ENCODE measurements at places on chromosomes 5 and 9. TPM values are rescaled to one million over a fixed set of nuclear protein-coding genes. Genes with fewer than 3 reads are reported as not detected.
A peak's percentile ranks its signal among the peaks of the same experiment; 100 is the strongest.

Gene KIF12
- total RNA-seq, result 176 TPM

Gene C5orf58
- total RNA-seq, result not detected

Gene MGAT4B
- 159 TPM for total RNA-seq

DNA sequence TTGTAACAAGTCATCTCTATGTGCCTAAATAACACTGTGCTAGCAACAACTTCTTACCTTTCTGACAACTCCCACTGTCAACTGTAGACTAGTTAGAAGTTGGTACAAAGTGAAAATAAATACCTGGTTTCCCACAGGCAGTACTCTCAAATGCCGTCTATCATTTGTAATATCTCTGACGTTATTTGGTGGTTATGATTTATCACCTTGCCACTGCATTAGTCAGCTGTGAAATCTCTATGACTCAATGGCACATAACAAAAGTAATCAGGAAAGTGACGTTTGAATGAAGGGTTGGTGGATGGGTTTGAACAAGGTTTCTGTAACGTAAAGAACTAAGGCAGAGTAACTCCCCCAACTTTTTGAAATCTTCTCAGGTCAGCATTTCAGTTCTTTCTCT lies 592.3 kb downstream of the MAT2B start:
- no peak for DNase-seq

GRCh38 chr5:103539376-103540330 lies 22.9 kb downstream of the NUDT12 start:
- DNase-seq, result no peak

DNA sequence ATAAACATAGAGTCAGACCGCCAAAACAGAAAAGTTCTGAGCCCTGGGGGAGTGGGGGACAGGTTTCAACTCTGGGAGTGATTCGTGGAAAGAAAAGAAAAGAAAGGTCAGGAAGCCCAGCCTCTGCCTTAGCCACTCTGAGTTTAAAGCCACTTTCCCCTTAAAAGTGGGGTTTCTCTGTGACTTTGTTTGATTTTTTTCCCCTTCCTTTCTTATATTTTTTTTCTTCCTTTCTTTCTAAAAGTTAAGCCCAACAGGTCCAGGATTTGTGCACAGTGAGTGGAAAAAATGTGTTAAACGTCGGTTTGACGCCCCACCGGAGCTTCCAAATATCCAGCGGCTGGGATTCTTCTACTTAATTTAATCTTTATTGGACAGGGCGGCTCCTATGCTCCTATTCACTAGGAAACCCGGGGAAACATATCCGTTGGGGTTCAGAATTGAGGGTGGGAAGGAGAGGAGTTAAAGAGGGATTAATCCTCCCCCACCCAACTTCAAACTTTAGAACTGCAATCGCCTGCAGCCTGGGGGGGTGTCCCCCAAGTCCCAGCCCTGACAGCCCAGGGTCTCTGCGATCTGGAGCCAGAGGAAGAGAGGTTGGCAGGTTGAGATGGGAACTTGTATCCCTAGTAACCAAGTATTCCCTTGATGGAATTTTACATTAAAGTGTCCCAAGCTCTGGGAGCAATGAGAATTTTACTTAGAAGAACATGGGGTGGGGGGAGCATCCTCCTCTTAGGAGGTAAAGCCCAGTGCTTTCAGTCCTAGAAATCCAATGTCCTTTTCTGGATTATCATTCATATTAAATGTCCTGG lies 6.3 kb downstream of the NR2F1-AS1 start:
- DNase-seq, result no peak

Gene IQGAP2
- 17.2 TPM for total RNA-seq

Gene LCN1
- total RNA-seq, result not detected

GRCh38 chr9:98118640-98119601 lies at the start of gene TRIM14:
TRIM14 (minus strand) TSS chr9:98119222; CDS start chr9:98119188, 34 bp downstream.
- peak; percentile 39 for DNase-seq

Gene TNFSF8
- not detected for total RNA-seq

- DNase-seq, result no peak
Measured at GRCh38 chr9:137336735-137337134, 34.7 kb upstream of the NRARP start.

DNA sequence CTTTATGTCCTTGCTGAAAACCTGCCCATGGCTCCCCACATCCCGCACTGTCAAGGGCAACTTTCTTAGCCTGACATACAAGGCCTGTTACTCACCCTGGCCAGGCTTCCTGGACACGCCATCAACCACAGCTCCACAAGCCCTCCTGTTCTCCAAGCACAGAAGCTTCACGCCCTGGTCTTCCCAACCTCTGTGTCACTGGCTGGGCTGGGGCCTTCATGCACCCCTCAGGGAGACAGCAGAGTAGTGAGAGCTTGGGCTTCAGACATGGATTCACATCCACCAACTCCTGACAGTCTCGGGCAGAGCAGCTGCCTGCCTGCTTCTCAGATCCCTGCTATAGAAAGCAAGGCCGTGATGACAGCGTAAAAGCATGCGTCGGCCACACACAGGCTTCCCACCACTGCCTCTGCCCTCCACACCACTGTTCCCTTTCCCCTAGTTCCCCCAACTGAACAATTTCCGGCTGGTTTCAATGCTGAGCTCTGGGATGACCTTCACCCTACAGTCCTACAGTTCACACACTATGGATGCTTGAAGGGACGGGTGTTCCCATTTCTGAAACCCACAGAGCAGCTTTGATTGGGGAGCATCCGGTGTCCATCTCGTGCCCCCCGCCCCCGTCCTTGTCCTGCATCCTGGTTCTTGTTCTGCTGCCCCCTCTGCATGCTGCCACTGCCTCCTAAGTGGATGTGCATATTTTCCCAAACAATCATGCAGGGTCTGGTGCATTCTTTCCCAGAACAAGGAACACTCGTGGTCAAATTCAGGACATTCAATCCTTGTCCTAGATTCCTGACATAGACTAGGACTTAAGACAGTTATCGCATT lies 33.4 kb upstream of the ADAMTS2 start:
- no peak for DNase-seq

All from progenitor cell of endocrine pancreas (in vitro differentiated cells).